Stimulated activated CD8-positive, alpha-beta memory T cell treated with anti-CD3 and anti-CD28 coated beads, Interleukin-4, amount 100 ng/mL, for 48 hours (primary cell): ENCODE measurements at places on chromosomes 12 and 14.

DNA sequence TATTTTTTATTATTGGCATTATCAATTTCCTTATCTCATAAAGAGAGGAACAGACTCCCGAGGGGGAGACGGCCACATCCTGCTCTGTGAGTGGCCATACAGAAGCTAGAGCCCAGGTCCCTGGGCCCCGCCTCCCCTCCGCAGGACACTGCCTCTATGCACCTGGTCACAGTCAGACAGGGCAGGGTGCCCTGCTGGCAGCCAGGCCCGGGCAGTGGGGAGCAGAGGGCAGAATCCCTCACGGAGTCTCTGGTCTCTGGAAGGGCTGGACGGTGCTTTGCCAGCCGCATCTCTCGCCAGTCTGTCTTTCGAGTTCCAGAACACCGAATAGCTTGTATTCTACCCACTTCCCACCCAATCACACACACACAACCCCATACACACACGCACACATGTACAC lies 16.4 kb upstream of the CACNA2D4 start:
- peak; percentile 10 for DNase-seq

DNA sequence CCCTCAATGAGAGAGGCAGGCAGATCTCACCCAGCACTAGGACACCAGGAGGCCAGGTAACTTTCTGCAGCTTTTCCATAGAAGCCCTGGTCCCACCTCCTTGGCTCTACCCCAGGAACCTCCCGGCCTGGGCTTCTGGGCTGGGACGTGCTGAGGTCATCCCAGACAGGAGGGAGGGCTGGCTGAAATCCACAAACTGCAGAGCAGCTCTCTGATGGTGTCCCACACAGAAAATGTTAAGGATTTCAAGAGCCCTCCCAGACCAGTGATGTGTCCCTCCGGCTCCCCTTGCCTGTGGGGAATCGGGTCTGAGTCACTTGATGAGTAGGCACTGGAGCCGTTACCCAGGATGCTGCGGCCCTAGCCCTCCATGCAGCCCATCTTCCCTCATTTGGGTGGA lies 124.1 kb downstream of the ESRRB start:
- DNase-seq = no peak

DNA sequence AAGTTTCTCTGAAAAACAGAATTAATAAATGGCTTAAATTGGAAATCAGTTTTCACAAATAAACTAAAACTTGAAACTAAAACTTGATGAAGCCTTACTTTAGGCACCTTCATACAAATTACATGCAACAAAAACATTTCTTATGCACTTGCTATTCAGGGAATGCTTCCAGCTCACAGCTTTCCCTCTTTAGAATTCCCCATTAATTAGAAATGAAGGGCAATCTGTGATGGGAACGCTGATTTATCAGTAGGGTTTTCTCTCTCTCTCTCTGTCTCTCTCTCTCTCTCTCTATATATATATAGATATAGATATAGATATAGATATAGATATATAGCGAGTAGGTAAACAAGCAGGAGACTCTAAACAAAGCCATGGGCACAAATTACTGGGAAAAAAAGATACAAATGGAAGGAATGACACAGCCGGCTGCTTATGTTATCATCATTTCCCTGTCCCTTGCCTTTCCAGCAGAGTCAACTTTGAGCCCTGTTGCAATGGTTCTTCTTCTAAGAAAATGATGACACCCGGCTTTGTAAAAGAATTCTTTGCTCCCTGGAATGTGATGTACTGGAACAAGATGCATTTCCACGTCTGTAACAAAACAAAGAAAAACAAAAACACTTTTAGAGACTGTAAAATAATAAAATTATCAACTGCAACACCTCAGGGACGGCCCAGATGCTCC lies 1121.6 kb upstream of the TMEM132C start:
- DNase-seq = no peak

- no peak for DNase-seq
These were observed 154.0 kb downstream of the DAD1 start for GRCh38 chr14:22434901-22435550.

- DNase-seq = no peak
These were observed 1.3 kb downstream of the CD4 start for GRCh38 chr12:6790496-6791150.

DNA sequence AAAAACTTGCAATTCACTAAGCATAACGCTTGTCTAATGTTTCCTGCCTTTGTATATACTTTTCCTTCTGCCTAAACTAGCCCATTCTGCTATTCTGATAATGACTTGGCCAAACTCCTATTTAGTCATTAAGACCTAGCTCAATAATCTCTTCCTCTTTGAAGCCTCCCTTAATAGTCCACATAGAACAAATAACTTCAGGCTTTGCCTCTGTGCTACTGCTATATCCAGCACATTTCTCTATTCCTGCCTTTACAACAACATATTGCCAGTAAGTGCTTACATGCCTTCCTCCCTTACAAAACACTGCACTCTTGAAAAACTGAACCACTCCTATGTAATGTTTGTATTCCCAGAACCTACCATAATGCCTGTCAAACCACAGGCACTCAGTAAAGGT lies 13.8 kb downstream of the PRICKLE1 start:
- no peak for DNase-seq

GRCh38 chr12:1635301-1636095 lies 6.5 kb downstream of the WNT5B start:
- DNase-seq = no peak
